ENCODE measurements at places on chromosomes 5 and 9. TPM values are rescaled to one million over a fixed set of nuclear protein-coding genes. Genes with fewer than 3 reads are reported as not detected.

Gene C5orf52
- not detected for total RNA-seq

Gene PCDHGA9
- total RNA-seq, result 1.1 TPM

Gene ECSCR
- total RNA-seq, result not detected

Gene ANKRD34B
- under 0.01 TPM for total RNA-seq

DNA sequence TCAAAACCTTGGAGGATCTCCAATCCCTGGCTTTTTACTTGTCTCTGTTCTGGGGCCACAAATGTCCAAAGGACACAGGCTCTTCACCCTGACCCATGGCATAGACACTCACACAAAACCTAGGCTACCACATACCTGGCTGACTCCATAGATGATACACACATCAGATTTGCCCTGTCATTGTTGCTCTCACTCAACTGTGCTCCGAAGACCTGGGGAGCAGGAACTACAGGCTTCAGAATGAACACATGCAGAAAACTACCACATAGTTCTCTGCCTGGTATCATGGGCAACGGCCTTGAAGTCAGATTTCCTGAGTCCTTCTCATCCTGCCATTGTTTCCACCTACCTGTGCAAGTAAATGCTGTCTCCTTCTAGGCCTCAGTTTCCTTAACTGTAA, 226.2 kb downstream of the KIF4B start:
- DNase-seq, result no peak

GRCh38 chr9:129480745-129481144, 140.2 kb downstream of the C9orf50 start:
- no peak for DNase-seq

- DNase-seq, result no peak
These were observed 14.2 kb upstream of the SEC16A start for GRCh38 chr9:136496801-136497620.

DNA sequence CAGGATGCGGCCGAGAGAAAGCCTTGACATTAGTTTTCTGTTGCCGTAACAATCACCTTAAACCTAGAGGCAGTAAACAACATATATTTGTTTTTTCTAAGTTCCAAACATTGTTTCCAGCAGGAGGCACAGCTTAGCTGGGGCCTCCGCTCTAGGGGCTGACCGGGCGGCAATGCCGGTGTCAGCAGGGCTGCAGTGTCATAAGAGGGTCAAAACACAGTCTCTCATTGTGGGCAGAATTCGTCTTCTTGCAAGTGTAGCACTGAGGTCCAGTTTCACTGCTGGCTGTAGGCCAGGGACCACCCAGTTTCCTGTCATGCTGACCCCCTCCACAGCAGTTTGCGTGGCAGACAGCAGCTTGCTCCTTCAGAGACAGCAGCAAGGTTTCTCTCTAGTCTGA, 186.2 kb downstream of the PJA2 start:
- no peak for DNase-seq

GRCh38 chr5:2093859-2094615, 211.3 kb upstream of the IRX4 start:
- DNase-seq, result no peak

- no peak for DNase-seq
These were observed 273.5 kb downstream of the SLF1 start for GRCh38 chr5:94891972-94892371.

DNA sequence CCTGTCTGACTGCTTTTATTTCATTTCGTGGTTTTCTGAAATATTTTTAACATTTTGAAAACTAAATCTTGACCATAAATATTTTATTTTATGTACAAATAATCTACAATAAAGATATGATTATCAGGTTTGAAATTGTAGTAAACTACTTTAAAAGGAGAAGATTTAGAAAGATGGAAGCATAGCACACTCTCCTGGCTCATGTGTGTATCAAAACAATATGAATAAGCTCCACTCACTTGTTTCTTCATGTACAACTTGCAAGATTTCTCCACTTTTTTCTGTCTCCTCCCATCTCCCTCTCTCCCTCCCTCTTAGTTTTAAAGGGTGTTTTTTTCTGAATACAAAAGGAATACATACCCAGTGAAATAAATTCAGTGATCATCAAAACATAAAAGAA, 15.4 kb upstream of the VPS13A start:
- DNase-seq, result no peak

DNA sequence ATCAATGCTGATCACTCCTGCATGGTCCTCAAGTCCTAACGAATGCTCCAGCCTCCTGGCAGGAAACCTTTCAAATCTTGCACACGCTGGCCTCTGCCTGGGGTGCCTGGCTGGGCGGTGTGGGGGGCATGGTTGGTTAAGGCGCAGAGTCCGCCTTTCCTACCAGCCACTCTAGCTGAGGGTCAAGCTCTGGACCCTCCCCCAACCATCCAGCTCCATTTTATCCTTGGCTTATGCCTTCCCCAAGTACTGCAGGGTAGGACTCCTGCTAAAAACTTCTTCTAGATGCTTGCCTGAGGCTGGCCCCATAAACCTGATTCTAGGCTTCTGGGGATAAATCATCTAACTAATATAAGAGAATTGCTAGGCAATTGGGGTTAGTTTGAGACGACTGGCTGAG, 808 bp upstream of the MVB12B start:
- DNase-seq, result no peak

- no peak for DNase-seq
These were observed 28.6 kb downstream of the C9orf153 start for GRCh38 chr9:86230858-86231257.

- DNase-seq, result no peak
These were observed 64.6 kb downstream of the CAST start for GRCh38 chr5:96726802-96727201.

- no peak for DNase-seq
These were observed 19.2 kb downstream of the OBP2B start for GRCh38 chr9:133189826-133190225.

- no peak for DNase-seq
These were observed 60.9 kb downstream of the ICE1 start for GRCh38 chr5:5483350-5483749.

- DNase-seq, result no peak
These were observed 280.5 kb downstream of the NSG2 start for GRCh38 chr5:174325961-174326360.

- DNase-seq, result no peak
These were observed 4.4 kb upstream of the EXOC3 start for GRCh38 chr5:438481-438981.

DNA sequence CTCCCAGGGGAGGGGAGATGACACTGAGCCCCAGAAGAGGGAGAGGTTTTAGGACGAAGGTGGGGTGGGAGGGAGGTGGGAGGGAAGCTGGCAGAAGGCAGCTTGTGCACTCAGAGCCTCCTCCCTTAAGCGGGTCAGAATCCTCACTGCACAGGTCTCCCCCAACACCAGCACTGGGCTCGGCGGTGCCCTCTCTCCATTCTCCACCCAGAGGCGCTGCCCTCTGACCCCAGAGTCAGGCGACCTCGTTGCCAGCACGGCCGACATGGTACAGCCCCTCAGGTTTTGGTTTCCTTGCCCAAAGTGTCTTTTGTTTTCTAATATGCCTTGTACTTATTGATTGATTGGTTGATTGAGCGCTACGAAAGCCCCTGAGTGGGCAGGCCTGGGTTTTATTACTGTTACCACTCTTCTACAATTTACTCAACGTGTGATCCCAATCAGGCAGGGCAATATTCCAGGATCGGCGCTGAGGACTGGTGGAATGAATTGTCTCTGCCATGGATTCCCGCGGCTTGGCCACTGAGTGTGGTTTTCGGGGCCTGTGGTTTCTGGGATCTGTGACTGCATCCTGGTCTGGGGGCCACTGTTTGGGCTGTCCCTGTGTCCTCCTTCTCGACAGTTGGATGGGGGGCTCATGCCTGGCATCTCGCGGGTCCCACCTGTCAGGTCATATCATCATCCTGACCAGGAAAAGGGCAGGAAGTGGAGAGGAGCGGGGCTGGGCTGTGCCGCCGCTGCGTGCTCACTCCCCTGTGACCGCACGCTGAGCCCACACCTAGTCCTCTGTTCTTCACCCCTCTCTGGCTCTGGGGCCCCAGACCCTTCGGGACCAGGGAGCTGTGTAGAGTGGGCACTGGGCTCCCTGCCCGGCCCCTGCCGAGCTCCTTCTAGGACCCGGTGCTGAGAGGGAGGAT, 9.6 kb upstream of the FCN2 start:
- DNase-seq, result no peak

DNA sequence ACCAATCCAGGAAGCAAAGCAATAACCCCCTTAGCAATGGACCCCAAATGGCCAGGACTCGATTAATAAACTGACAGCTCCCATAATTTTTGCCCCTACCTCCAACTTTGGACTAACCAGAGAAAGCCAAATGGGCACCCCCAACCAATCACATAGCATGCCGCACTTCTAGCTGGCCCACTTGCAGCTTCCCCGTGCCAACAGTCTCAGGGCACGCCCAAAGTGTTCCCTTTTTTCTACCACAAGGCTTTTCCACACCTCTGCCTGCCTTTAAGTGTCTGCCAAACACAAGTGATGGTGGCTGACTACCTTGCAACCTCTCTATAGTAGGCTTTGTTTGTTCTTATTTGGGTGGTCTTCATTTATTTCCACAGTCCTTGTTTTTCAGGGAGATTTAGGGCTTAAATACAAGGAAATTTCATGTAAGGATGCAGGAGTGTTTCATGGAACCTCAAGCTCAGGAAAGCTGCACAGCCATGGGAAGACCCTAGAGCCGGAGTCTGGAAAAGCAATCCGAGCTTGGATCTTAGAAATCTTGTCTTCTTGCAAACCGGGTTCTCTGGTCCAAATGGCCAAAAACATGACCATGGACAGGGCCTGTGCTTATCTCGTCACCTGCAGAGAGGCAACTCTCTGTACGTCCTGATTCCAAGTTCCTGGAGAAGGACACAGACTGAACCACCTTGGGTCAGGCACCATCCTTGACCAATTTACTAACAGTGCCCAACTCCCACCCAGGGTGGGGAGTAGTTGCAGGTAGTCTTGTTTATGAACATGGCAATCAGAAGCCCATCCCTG, 89.2 kb downstream of the THBS4 start:
- no peak for DNase-seq

DNA sequence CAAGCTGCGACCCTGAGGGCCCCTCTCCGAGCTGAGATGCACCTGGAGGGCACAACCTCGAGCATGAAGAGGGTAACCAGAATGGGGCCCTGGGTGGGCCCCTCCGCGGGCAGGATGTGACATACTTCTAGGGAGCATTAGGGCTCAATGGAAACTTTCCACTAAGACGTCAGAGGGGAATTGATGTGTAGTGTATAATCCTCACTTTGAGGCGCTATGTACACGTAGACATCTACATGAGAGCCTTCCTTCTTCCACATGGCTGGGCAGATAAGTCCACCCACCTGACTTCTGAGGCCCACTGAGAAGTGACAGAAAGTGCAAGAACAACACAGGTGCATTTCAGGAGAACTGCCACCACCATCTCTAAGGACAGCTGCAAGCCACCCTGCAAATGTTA, 61.0 kb downstream of the DAP start:
- no peak for DNase-seq

All from hematopoietic multipotent progenitor cell (in vitro differentiated cells).